Globus pallidus (tissue), 1 donor: ENCODE measurements at places on chromosomes 4 and X.

- no peak for DNase-seq
These were observed 338.5 kb downstream of the SPOCK3 start for GRCh38 chr4:166895771-166896170.

DNA sequence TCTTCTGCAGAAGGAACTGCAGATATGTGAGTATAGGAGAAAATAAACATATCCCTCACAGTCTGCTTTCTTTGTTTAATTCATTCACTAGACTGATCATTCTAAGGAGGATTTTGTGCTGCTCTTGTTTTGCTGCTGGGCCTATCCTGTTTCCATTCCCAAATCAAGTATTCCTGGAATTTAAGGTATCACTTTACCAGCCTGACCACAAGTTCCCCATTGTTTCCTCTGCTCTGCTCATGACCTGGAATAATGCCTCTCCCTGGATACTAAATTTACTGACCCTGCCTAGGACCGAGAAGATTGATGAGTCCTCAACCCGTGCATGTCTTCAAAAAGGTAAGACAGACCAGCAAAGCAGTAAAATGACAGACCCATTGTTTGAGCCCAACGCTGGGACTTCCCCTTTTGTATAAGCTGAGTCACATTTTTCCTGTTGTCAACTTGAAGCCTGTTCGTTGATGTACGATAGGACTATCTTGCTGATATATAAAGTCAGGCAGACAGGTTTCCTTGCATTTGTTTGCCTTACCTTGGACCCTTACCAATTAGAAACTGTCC is 85.5 kb upstream of the TET2 start:
- peak; percentile 29 for DNase-seq

DNA sequence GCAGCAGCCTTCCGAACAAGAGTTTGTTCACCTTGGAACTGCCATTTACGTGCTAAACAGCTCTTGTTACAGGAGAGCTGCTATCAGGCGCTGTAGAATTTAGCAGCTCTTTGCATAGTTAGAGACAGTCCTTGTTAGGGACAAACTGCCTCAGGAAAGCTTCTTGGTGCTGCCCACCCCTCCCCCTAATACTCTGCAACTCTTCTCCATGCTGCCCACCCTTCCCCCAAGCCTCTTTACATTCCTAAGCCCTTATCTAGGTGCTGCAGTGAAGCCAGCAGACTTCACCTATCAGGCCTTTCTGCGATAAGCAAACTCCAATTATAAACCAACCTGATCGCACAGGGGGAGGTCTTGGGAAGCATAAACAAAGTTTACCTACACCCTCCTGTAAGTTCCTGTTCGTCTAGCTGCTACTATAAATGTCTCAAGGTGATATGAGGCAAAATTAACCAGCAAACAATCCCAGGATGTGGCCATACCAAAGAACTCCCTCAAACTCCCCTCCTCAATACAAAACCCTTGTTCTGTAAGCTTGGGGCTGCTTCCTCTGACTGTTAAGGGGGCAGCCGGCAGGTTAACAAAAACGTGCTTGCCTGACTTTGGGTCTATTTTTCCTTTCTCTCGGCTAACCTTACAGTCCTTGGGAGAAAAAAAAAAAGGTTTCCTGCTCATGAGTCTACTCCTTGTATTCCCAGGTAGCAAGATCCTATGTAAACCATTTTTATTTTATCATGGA is 74.0 kb upstream of the GC start:
- no peak for DNase-seq

GRCh38 chr4:38133711-38134480 is 173.7 kb downstream of the PTTG2 start:
- DNase-seq = no peak

DNA sequence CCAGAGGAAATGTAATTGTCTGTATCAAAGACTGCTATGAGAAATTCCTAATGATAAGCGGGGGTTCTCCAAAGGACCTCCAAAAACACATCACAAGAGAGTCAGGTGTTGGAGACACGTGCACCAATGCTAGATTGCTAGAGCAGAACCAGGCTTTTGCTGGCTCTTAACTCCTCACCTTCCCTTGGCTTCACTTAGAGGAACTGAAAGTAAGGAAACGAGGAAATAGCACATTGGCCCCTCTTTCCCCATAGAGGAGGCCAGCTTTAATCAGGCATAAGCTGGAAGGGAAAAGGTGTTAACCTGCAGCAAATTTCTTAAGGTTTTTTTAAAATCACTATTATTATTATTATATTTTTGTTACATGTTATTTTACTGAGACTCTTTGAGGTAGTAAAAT is 13.6 kb downstream of the OTC start:
- peak; percentile 5 for DNase-seq

- DNase-seq = no peak
These were observed 9.9 kb downstream of the TACC3 start for GRCh38 chr4:1731180-1731579.

DNA sequence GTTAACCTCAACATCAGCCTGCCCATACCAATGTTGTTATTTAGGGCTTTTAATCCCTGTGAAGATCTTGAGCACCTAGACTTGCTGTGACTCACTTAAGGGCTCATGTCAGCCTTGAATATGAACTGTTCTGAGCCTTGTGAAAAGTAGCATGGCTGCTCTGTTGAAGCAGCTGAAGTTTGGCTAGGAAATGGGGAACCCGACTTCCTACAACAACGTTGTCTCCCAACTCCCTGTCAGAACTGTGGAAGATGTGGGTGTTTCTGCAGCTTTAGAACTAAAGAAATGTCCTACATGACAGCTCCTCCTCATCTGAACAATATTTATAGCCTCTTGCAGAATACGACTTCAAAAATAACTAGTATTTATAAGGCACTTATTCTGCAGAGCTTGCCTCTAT is 27.5 kb downstream of the STOX2 start:
- DNase-seq = no peak

GRCh38 chr4:157220371-157220881 is at the start of gene GRIA2:
GRIA2 (plus strand) TSS chr4:157220728; CDS start chr4:157221043, 315 bp downstream.
- DNase-seq = peak; percentile 80

DNA sequence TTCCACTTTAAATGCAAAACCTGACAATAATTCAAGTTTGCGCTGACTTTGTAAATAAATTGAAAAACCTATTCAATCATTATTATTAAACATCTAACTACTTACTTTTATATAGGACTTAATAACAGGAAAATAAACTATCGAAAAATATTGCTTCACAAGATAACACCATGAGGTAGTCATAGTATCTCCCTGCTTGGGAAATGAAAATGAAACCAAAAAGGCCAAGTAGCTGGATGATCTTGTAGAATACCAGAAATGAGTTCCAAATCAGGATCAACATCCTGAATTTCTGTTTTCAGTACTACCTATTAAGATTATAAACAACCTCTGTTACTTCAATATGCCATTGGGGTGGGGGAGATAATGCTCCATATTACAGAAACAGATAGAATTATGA is 58.9 kb downstream of the CHIC2 start:
- DNase-seq = no peak

DNA sequence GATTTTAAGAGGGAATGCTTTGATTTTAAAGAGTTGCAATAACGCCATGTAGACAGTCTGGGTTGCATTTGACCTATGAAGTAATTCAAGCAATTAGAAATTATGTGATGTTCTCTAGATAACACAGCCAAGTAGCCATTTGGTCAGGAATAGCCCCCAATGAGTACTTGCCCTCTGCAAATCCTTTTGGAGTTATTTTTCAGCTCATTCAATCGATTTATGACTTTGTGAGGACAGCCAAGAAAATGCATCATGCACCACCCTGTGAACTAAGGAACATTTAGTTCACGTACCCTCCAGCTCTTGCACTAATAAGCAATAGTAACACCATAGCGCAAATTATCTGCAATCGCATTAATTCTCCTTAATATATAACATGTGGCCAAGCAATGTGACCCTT is 552.6 kb upstream of the INTU start:
- DNase-seq = no peak

DNA sequence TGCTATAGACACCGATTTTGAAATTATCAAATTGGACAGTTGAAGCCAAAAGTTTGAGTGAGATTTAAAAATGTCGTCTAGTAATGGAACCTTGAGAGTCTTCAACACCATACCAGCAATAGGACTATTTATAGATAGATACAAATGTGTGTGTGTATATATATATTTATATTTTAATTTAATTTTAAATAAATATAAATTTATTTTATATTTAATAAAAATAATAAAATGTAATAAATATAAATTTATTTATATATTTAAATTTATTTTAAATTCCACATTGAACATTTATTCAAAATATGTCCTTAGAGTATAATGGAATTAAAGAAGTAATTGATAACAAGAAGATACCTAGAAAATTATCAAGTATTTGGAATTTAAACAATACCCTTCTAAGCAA is 221.9 kb upstream of the CXXC4 start:
- DNase-seq = no peak

DNA sequence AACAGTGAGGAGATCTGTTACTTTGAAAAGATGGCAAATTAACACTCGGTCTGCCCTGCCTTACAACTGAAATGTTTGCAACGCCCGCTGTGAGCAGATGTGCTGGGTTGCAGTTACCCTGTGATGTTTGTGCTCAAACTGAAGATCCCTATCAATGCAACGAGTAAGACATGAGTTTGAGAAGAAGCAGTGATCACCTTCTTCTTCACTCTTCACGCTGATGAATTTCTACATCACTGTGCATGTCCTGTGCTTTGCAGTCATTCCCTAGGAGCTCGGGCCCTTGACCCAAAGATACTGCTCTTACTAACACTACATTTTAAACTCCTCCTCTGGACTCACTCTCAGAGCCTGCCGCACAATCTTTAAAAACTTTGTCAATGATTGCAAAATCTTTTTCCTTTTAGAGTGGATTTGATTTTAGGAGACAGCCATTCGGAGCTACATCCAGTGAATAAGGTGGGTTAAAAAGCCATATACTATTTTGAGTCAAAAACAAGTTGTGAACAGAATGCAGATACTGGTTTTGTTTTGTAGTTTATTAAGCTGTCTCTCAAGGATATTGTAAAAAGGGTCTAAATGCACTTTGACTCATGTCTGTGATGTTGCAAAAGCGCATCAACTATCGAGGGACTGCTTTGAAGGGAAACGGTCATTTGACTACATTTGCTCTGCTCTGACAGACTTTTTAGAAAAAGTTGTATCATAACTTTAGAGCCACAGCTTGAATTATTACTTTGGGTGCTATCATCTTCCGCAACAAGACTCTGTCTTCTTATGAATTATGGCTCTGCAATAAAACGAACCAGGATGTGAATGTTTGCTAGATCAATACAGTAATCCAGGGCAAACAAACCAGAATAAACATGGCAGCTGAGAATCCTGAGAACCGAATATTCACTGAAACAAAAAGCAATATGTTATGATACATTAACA is 5.7 kb upstream of the RHOH start:
- no peak for DNase-seq

GRCh38 chr4:83922402-83922801 is 386.5 kb downstream of the GPAT3 start:
- no peak for DNase-seq

DNA sequence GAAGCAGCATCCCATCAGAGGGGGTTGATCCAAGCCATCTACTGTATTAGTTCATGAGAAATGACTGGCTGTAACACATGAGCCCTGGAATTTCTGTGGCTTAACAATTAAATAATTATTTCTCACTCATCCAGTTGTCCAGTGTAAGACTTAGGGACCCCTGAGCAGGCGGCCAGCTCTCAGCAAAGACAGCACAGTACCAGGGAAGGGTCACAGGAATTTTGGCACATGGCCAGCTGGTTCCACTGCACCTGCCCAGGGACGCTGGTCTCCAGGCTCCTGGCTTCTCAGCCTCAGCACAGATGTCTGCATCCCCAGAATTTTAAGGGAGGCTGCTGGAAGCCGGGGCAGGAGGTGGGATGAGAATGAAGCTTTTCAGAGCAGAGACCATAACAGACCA is 93.7 kb upstream of the DHRSX start:
- no peak for DNase-seq

DNA sequence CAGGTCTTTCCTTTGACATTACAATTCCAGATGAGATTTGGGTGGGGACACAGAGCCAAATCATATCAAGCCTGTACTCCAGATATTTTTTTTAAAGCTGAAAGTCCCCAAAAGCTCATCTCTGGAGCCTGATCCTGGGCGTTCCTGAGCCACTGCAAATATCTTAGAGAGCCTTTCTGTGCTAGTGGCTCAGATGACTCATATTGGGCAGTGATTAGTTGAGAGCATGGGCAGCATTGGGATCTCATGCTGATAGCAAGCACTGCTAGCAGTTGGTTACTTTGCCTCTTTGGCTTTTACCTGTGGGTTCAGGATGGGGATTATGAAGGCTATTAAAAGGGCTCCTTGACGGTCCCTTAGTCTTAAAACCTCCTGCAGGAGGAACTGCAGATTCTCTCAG is 51.4 kb upstream of the SCRG1 start:
- DNase-seq = no peak

- no peak for DNase-seq
These were observed 183.5 kb upstream of the GALNTL6 start for GRCh38 chr4:171629737-171630136.

- DNase-seq = no peak
These were observed 230.7 kb upstream of the STK26 start for GRCh38 chrX:131792356-131792749.

DNA sequence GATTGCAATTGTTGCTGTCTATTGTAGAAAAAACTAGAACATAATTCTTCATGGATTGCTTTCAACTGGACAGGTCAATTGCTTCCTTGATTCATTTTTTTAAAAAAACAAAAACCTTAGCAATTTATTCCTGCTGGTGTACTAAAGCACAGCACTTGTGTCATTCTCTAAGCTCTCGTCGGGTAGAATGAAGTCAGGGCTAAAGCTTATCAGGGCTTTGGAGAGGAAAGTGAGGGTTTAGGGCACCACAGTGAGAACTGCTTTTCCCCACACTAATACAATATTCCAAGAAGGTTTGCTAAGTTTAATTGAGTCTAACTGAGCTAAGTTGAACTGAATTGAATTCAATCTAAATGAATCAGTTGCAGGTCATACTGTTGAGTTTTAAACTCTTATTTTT is 76.4 kb upstream of the TLR3 start:
- DNase-seq = no peak

GRCh38 chr4:98746936-98747335 is 88.5 kb upstream of the TSPAN5 start:
- no peak for DNase-seq
